Fibroblast of lung (primary cell): ENCODE measurements at places on chromosomes 7 and 10. TPM values are rescaled to one million over a fixed set of nuclear protein-coding genes. Genes with fewer than 3 reads are reported as not detected.

GRCh38 chr7:11120068-11120664 is 146.5 kb downstream of the PHF14 start:
- H3K36me3 ChIP-seq: no peaks in the 10 kb centered on the region
- H3K27me3 ChIP-seq: no peaks in the 10 kb centered on the region
- no peaks in the 10 kb centered on the region for H3K4me1 ChIP-seq
- H3K4me3 ChIP-seq: no peak overlapping the region
- H3K27ac ChIP-seq: no peak overlapping the region

DNA sequence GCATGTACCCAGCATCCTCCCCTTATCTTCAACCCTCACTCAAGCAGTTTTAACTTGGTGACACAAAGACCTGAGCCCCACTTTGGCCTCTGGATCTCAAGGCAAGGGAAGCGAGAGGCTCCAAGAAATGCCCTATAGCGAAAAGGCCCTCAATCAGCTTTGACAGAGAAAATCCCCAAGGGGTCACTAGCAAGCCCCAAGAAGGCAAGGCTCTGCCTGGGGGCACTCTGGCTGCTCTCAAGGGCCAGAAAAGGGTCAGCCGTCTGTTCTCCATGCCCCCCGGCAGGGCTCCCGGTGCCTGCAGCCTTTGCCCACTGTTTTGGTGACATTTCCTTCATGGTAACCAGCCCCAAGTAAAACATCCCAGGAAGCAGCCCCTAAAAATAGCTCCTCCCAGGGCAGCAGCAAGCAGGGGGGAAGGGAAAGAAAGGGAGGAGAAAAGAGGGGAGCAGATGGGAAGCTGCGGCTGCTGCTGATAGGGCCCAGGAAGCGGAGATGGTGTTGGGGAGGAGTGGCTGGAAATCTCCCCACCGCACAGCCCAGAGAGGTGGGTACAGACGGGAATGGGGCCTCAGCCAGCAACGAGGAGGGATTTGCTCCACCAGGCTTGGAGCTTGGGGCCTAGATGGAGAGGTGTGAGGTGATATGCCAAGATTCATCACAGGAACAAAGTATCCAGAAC is 7.1 kb downstream of the CAMK2G start:
- H3K36me3 ChIP-seq: peaks cover 8% of the 10 kb centered on the region
- DNase-seq: no peak
- H3K27ac ChIP-seq: no peak overlapping the region

GRCh38 chr10:5090551-5090950 is 3.7 kb upstream of the AKR1C3 start:
- no peaks in the 10 kb centered on the region for H3K36me3 ChIP-seq
- H3K4me1 ChIP-seq: no peaks in the 10 kb centered on the region
- H3K27me3 ChIP-seq: no peaks in the 10 kb centered on the region
- peak; percentile 26 for DNase-seq
- H3K4me3 ChIP-seq: no peak overlapping the region

PNLIP gene
- not detected in 2 replicates for total RNA-seq

MET gene
- total RNA-seq: 29.8 and 44.4 TPM in 2 replicates

SLIT1 gene
- under 0.01 and 0.17 TPM in 2 replicates for total RNA-seq

AMPH gene
- total RNA-seq: 1.5 and 3.6 TPM in 2 replicates

STAM gene
- total RNA-seq: 21.6 and 27.9 TPM in 2 replicates

TUBAL3 gene
- not detected in 2 replicates for total RNA-seq
